IPS DF 6.9 (cell line): ENCODE measurements at places on chromosomes 4 and X.

DNA sequence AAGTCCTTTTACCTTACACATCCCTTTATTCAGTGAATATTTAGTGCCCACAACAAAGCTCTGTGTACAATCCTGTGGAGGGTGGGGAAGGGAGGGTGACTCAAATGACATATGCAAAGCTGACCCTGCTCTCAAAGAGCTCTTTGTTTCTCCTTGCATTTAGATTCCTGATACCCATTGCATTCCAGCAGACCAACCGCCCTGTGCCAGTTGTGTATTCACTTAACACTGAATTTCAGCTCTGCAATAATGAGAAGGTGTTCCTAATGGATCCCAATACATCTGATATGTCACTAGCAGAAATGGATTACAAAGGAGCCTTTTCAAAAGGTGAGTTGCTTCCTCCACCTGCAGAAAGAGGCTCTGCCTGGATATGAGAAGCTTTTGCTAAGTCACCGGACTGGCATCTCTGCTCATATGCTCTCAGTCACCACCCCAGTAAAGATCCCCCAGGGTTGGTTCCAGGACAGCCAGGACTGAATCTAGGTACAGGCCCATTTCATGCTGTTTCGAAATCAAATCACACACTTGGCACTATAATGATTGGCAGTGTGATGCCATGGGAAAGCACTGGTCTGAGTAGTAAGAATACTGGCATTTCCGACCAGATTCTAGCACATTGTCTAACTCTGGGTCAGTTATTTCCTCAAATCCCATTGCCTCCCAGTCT is 17.1 kb upstream of the ANXA3 start:
- no peak for DNase-seq

- DNase-seq, result no peak
These were observed 109.0 kb downstream of the RPS6KA6 start for GRCh38 chrX:84078991-84079390.

GRCh38 chrX:19543951-19544381 is 28.7 kb upstream of the MAP3K15 start:
- DNase-seq, result no peak

DNA sequence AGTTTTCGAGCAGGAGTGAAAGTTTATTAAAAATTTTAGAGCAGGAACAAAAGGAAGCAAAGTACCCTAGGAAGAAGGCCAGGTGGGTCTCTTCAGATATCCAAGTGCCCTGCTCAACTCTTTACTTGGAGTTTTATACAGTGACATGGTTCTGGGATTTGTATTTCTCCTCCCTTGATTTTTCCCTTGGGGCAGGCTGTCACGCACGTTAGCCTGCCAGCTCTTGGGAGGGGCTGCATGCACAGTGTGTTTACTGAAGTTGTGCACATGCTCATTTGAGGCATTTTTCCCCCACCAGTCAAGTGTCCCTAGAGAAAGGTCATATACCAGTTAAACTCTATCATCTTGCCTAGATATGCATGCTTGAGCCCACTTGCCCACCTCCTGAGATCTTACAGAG is 102.5 kb upstream of the GABRA2 start:
- DNase-seq, result no peak

DNA sequence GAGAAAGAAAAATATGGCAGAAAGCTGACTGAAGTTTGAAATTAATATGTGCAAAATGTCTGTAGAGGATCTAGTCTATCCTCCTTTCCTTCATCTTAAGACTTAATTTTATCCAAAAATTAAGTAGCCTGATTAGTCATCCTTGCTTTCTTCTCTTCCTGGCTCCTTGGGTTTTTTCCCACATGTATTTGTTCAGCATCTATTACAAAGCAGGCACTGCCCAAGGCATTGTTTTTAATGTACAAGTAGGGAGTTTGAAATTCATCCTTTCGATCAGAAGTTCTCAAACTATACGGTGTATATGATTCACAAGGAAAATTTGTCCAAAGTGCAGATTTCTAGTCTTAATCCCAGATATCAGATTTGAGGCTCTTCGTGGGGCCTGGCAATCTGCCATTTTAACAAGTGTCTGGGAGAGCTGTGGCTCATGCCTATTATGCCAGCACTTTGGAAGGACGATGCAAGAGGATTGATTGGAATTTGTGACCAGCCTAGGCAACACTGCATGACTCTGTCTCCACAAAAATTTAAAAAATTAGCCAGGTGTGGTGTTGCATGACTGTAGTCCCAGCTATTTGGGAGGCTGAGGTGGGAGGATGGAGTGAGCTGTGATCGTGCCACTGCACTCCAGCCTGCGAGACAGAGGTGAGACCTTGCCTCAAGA is 19.4 kb upstream of the YTHDC1 start:
- DNase-seq, result no peak

DNA sequence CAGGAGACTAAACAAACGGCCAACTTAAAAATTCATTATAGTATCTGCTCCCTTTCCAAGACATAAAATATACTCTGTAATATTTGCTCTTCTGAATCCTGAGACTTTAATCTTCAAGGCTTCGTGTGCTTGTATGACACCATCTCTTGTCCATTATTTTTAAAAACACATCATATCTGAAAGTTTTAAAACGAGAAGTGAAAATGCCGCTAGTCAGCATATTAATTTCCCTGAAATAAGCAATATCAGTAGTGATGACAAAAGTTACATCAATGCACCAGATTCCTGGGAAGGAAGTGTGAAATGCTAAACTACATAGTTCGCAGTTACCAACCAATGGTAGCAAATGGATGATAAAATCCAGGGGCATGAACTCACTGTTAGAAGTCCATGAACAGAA is 66.8 kb upstream of the EXOC1L start:
- no peak for DNase-seq

DNA sequence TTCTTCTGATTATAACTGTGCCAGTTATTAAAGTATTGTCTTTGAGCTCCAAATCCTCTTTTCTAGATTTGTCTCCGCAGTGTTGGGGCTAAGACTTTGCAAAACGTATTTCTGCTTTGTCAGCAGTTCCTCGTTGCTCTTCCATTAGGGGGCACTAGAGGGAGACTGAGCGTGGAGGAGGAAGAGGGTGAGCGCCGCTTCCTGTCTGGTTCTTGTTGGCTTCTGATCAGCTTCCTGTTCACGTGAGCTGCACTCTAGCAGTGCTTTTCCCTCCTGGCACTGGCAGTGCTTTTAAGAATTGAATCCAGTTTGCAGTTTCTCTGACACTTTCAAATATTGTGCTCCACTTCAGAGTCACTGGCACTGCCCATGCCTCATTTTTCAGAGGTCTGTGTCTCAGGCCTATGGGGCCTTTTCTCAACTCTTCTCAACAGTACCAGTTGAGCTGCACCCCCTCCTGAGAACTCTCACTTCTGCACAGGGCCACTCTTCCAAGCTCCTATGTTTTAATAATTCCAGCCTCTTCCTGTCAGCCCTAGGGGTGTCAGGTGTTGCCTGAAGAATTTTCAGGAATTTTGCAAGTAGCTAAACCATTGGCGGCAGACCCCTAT is 54.4 kb upstream of the LCORL start:
- DNase-seq, result peak; percentile 29

GRCh38 chrX:66622209-66622608 is 16.7 kb downstream of the EDA2R start:
- DNase-seq, result no peak

- no peak for DNase-seq
These were observed 76.7 kb upstream of the SLC4A4 start for GRCh38 chr4:71262161-71262560.
